Left renal cortex interstitium (tissue), 4 donors: ENCODE measurements at places on chromosomes 5 and 9. TPM values are rescaled to one million over a fixed set of nuclear protein-coding genes. Genes with fewer than 3 reads are reported as not detected.
A peak's percentile ranks its signal among the peaks of the same experiment; 100 is the strongest.

Gene CEP78
- polyA plus RNA-seq: 40.2 TPM

DNA sequence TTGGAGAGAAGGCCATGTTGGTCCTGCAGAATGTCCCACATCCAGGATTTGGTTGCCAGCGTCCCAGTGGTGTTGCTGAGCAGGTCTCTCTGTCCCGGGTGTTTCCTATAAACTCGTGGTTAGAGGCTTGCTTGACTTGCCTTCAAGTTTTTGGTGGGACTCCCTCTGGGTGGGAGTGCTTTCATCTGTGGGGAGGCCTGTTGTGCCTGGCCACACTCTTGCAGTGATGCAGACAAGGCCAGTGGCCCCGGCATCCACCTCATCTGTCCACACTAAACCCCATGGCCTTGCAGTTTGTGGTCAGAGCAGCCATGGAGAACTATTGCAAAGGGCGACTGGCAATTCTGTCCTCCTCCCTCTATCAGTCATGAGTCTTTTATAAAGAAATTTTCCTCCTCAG lies 71.8 kb downstream of the PHF2 start:
- DNase-seq: no peak

Gene FIBCD1
- 0.54 TPM for polyA plus RNA-seq

DNA sequence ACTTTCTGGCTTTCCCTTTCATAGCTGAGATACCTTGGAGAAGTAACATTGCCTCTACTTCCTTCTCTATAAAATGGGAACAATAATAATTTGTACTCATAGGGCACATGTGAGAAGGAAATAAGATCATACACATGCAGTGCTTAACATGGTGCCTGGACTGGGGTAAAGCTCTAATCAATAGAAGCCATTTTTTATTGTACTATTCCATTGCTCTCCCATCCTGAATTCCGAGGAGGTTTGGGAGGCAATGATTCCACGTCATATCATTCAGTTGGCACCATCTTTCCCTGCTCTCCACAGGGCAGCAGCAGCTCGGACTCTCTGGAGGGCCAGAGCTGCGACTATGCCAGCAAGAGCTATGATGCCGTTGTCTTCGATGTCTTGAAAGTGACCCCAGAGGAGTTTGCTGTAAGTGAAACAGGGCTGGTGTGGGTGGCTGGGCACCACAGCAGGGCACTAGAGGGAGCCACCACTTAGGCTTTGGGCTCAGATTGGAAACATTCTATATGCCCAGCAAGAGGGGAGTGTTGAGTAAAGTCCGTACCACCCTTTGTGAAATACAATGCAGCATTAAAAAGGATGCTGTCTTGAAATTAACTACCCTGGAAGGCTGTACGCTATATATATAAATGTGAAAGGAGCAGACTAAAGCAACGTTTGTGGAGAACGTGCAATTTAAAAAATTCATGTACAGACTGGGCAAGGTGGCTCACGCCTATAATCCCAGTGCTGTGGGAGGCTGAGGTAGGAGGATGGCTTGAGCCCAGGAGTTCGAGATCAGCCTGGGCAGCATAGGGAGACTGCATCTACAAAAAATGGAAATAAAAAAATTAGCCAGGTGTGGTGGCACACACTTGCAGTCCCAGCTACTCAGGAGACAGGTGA lies 51.2 kb downstream of the RALGPS1 start:
- no peak for DNase-seq

GRCh38 chr5:63916786-63917185 lies 45.5 kb downstream of the HTR1A start:
- no peak for DNase-seq

Gene HSPB3
- polyA plus RNA-seq: not detected

Gene CATSPER3
- 2.0 TPM for polyA plus RNA-seq

GRCh38 chr9:136185596-136186366 lies 19.1 kb downstream of the LHX3 start:
- DNase-seq: no peak

DNA sequence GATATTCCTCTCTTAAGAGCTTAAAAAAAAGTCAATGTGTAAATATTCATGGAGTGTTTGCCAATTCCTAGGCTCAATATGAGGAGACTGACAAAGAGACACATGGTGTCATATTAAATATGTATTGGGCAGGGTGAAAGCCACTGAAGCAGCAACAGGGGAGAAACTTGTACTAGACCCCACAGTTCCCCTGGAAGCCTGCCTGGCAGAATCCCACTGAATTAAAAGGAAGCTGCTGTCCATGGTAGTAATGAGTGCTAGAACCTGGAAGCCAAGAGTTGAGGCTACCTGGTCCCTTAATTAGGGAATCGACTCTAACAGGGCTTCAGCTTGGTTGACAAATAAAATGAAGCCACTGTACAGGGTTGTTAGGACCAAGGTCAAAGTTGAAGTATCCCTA lies 129.4 kb upstream of the GPR151 start:
- DNase-seq: no peak

- DNase-seq: no peak
These were observed 23.3 kb upstream of the TRMT10B start for GRCh38 chr9:37730256-37730655.

GRCh38 chr5:133866160-133866902 lies 102.1 kb downstream of the C5orf15 start:
- DNase-seq: no peak

Gene PRRX2
- polyA plus RNA-seq: 1.2 TPM

Gene ZNF346
- polyA plus RNA-seq: 30.4 TPM

DNA sequence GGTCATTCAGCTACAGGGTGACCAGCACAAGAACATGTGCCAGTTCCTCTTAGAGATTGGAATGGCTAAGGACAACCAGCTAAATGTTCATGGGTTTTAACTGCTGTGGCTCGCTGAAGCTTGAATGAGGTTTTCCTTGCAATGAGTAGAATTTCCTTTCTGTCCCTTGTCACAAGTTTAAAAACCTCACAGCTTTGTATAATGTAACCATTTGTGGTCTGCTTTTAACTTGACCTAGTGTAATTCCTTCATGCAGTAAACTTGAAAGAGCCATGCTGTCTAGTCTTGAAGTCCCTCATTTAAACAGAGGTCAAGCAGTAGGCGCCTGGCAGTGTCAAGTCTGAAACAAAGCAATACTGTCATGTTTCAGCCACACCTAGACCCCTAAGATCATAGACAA lies 181.3 kb upstream of the DMRT1 start:
- DNase-seq: no peak

DNA sequence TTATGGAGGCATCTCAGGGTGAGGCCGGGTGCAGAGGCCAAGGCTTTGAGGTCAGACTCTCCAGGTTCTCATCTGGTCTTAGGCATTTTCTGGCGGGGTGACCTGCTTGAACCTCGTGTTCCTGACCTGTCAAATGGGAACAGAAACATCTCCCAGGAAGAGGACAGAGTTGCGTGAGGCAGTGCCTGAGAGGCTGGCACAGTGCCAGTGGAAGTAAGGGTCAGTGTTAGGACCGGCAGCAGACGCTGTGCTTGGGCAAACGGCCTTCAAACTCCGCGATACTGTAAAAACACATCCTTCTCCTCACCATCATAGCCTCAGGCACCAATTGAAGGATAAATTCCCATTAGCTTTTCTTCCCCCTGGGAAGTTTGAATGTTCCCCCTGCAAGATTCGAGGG lies 55.6 kb upstream of the FCN2 start:
- DNase-seq: no peak

- no peak for DNase-seq
These were observed 22.3 kb downstream of the NCS1 start for GRCh38 chr9:130194378-130194932.

DNA sequence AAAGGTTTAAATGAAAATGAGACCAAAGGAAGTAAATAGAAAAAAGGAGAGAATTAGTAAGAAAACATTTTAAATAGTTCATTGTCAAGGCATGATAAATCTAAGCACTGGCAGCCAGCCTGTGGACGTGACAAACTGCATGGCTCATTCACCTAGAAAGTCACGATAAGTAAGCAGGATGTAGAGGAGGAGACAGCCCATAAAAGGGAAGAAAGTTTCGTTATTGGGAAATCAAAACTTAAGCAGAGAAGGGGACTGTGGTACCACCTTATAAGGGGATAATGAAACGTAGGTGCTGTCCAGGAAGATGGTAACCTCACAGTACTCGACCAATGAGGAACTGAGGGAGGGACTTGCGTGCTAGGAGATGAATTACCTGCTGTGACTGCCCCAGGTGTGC lies 494.5 kb upstream of the GRAMD2B start:
- DNase-seq: no peak

Gene WWC1
- polyA plus RNA-seq: 81.7 TPM

Gene PCSK1
- polyA plus RNA-seq: 0.18 TPM

Gene PCDHGA7
- polyA plus RNA-seq: 2.5 TPM

GRCh38 chr5:109743770-109744212 lies 54.1 kb downstream of the MAN2A1 start:
- DNase-seq: no peak

- no peak for DNase-seq
These were observed 33.3 kb upstream of the PHF2 start for GRCh38 chr9:93543117-93543516.

DNA sequence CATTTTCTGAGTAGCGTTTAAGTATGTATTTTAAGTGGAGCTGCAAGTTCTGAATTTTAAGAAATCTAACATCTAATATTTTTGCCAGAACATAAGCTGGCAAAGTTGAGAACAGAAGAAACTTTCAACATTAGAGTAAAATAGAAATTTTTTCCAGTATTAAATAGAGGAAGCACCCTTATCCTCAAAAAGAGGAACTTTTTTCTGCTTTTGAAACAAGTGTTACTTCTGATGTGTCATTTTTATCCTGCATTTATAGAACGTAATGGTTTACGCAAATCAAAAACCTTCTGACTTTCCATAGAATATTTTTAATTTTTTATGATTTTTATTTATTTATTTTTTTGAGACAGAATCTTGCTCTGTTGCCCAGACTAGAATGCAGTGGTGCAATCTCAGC lies 21.8 kb downstream of the ZBED3 start:
- no peak for DNase-seq

Gene SLC36A2
- 12.7 TPM for polyA plus RNA-seq

Gene HAVCR1
- 3.3 TPM for polyA plus RNA-seq

- no peak for DNase-seq
These were observed 339.2 kb downstream of the PRR16 start for GRCh38 chr5:120803282-120803681.

GRCh38 chr9:4491626-4491975 lies 1.3 kb downstream of the SLC1A1 start:
- DNase-seq: no peak

- no peak for DNase-seq
These were observed 666 bp downstream of the SNX30 start for GRCh38 chr9:112751056-112751795.

DNA sequence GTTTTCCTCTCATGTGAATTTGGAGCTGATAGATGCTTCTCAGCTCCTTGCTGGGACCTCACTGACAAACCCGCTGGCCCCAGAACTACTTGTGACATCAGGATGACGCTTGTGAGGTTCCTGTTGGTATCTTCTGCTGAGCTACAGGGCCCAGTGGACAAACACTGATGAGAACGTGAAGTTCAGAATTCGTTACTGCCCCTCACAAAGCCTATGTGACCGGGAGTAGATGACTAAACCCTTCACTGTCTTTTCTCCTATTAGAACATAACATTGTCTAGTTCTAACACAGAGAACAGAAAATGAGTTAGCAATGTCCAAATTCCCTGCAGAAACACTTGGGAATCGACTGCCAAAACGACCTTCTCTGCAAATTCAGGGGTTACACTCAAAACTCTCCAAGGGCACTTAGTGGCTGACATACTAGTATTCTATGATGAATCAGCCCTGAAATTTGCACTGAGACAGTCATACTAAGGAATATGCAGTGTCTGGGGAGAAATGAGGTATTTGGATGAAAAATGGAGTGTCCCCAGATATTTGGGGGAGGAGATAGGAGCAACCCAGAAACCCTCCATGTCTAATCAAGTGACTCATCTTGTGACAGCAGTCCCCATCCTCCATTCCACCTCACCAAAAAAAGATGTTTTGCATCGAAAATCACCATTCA lies 143.2 kb upstream of the TRIM32 start:
- no peak for DNase-seq

Gene RETREG1
- 46.9 TPM for polyA plus RNA-seq

DNA sequence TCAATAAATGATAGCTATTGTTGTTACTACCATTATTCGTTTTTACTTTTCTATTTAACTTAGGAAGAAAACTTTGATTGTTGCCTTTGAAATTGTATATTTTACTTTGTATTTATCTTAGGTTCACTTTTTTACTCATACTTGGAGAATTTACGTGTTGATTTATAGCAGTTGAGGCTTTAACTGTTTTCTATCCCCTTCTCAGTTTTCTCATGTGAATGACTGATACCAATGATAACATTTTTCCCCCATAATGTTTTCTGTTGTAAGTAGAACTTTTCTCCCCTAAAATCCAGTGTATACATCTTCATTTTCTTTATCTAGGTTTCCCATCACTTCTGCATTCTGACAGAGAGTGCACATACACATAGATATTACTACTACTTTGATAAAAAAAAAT lies 54.4 kb downstream of the FSD1L start:
- no peak for DNase-seq

- peak; percentile 54 for DNase-seq
These were observed at the start of gene NME5 for GRCh38 chr5:138138949-138139780. Gene NME5 (minus strand): TSS chr5:138139428. CDS start chr5:138138780, 648 bp downstream.

DNA sequence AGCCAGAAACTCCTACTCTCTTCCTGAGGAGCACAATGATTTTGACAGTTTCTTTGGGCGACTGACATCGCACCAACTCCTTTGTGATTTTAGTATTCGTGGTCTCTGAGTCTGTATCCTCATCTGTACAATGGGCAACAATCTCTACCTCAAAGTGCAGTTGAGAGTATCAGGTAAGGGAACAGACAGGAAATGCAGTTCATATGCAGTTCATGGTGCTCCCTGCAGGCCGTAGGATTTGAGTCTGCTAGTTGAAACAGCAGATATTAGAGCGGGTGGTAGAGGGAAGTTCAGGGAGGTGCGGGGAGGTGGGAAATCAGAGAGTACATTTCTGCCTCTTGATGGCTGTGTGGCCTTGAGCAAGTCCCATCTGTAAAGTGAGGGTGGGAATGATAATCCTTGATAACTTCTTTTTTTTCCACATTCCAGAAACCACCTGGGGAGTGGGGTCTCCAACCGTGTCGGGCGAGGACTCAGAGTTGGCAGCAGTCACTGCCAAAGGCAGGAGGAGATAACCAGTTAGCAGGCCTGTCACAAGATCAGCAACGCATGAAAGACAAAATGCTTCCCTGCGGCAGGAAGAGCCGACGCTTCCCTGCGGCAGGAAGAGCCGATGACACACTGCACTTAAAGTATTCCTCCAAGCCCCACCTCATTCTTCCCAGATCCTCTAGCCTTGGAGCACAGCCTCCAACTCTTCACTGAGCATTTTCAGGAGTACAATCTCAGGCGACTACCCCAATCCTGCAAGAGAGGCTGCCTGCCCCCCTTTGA lies 6.0 kb upstream of the NEK6 start:
- no peak for DNase-seq

Gene SOX30
- polyA plus RNA-seq: 0.70 TPM
